ENCODE measurements at places on chromosomes 4 and X. TPM values are rescaled to one million over a fixed set of nuclear protein-coding genes. Genes with fewer than 3 reads are reported as not detected.
A peak's percentile ranks its signal among the peaks of the same experiment; 100 is the strongest.

GRCh38 chr4:8428288-8429097 is 12.0 kb downstream of the ACOX3 start:
- H3K36me3 ChIP-seq, result no peaks in the 10 kb centered on the region
- peak overlapping the region; percentile 92 for H3K27ac ChIP-seq
- H3K4me3 ChIP-seq, result peak overlapping the region; percentile 97
- H3K4me1 ChIP-seq, result peaks cover 18% of the 10 kb centered on the region

DNA sequence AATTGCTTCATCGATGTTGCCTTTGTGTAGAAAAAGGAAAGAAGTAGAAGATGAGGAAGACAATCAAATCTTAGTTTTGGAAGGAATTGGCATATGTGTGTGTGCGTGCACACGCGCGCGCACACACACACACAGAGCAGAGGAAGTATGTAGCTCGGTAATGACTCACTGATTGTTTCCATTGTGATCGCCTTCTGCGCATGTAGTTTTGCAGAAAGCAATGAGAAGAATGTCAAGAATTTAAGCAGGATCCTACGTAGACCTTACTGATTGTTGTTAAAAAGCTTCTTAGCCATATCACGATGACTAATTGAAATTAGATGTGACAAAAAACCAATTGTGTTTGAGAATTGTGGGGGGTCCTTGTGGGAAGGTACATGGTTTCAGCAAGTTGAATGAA is 12.8 kb upstream of the LIMCH1 start:
- no peak overlapping the region for H3K27ac ChIP-seq
- no peaks in the 10 kb centered on the region for H3K27me3 ChIP-seq
- H3K4me3 ChIP-seq, result no peak overlapping the region
- DNase-seq, result no peak

DNA sequence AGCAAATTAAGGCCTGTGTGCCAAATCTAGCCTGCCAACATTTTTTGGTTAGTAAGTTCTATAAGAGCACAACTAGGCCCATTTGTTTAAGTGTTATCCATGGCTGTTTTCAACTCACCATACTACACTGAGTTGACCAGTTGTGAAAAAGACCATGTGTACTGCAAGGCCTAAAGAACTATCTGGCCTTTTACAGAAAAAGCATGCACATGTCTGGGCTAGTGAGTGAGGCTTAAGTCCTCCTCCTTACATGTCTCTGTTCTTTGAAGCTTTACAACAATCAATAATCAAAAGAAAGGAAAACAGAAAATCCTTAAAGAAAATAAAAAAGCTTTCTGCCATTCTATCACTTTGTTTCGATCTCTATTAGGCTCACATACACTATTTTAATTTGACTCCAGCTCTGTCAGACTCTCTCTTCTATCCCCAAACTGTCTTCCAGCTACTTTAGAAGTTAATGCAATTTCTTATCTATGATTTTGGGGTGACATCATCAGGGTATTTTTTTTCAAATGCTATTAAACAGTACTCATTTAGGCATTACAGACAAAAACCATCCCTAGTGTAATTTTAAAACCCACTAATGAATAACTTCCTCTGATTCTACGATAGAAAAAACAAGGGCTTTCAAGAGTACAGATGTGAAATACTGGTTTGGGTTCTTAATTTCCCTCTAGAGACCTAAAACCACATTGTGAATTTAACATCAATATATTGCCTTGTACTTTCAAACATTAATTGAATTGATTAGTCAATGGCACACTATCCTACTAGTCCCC is 161.8 kb downstream of the MAB21L2 start:
- H3K4me3 ChIP-seq, result no peak overlapping the region
- peaks cover 16% of the 10 kb centered on the region for H3K36me3 ChIP-seq
- H3K27me3 ChIP-seq, result no peaks in the 10 kb centered on the region

Gene GABRE
- total RNA-seq, result not detected

Gene RPGR
- 7.7 TPM for total RNA-seq

Gene SLC25A6
- total RNA-seq, result 302 TPM

Gene ETDB
- total RNA-seq, result not detected

- H3K4me1 ChIP-seq, result peaks cover 2% of the 10 kb centered on the region
- peaks cover 11% of the 10 kb centered on the region for H3K36me3 ChIP-seq
- no peaks in the 10 kb centered on the region for H3K27me3 ChIP-seq
- no peak for DNase-seq
- no peak overlapping the region for H3K27ac ChIP-seq
- no peak overlapping the region for H3K4me3 ChIP-seq
These were observed 48.3 kb downstream of the RAB33B start for GRCh38 chr4:139501927-139502899.

DNA sequence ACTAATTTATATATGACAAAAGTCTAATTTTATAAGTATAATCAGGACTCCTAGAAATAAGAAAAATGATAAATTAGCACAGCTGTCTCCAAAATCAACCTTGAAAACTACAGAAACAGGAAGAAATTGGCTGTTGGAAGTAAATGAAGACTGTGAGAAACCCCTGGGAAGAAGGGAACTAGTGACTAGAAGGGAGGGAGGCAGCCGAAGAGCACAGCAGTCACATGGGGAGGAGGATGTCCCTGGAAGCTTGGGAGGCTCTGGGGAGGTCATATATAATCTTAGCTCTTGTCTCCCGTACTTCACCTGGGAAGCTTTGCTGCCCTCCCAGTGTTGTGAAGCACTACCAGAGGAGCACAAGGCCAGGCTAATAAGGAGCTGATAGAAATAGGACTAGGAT is 8.9 kb upstream of the TMA16 start:
- no peak overlapping the region for H3K27ac ChIP-seq
- no peak overlapping the region for H3K4me3 ChIP-seq
- DNase-seq, result no peak
- no peaks in the 10 kb centered on the region for H3K36me3 ChIP-seq
- H3K27me3 ChIP-seq, result peaks cover 32% of the 10 kb centered on the region

DNA sequence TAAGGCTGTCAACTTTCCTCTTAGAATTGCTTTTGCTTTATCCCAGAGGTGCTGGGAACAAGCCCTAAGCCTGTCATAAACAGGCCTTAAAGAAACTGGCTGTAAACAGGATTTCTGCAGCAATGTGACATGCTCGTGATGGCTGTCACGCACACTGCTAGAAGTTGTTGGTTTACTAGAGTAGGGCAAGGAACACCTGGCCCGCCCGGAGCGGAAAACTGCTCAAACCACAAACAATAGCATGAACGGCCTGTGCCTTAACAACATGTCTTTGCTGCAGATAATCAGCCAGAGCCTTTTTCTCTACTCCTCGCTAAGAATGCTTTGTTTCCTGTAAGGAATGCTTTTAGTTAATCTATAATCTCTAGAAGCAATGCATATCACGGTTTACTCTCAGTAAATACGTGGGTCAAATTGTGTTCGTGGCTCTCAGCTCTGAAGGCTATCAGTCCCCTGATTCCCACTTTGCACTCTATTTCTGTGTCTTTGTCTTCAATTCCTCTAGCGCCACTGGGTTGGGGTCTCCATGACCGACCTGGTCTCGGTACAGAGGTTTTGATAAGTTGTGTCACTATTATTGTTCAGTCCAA is 318.3 kb downstream of the GLUD2 start:
- H3K27me3 ChIP-seq, result no peaks in the 10 kb centered on the region
- no peaks in the 10 kb centered on the region for H3K4me1 ChIP-seq
- DNase-seq, result no peak
- no peak overlapping the region for H3K27ac ChIP-seq
- no peak overlapping the region for H3K4me3 ChIP-seq
- H3K36me3 ChIP-seq, result no peaks in the 10 kb centered on the region

- H3K27me3 ChIP-seq, result peaks cover 17% of the 10 kb centered on the region
- H3K36me3 ChIP-seq, result no peaks in the 10 kb centered on the region
- H3K27ac ChIP-seq, result no peak overlapping the region
These were observed 62.2 kb downstream of the STOX2 start for GRCh38 chr4:183967266-183967665.

GRCh38 chr4:87409420-87409939 is 12.9 kb upstream of the NUDT9 start:
- peaks cover 22% of the 10 kb centered on the region for H3K27me3 ChIP-seq
- no peak overlapping the region for H3K27ac ChIP-seq
- H3K36me3 ChIP-seq, result no peaks in the 10 kb centered on the region
- peaks cover 11% of the 10 kb centered on the region for H3K4me1 ChIP-seq

- H3K27ac ChIP-seq, result no peak overlapping the region
- no peaks in the 10 kb centered on the region for H3K27me3 ChIP-seq
- H3K36me3 ChIP-seq, result no peaks in the 10 kb centered on the region
- no peak overlapping the region for H3K4me3 ChIP-seq
These were observed 262.1 kb upstream of the CXXC4 start for GRCh38 chr4:104756837-104757236.

GRCh38 chr4:147985376-147985775 is 253.5 kb downstream of the ARHGAP10 start:
- H3K27ac ChIP-seq, result no peak overlapping the region
- peaks cover 10% of the 10 kb centered on the region for H3K4me1 ChIP-seq
- H3K27me3 ChIP-seq, result peaks cover 1% of the 10 kb centered on the region

Gene FAM50A
- 85.9 TPM for total RNA-seq

Gene VEGFC
- total RNA-seq, result not detected

DNA sequence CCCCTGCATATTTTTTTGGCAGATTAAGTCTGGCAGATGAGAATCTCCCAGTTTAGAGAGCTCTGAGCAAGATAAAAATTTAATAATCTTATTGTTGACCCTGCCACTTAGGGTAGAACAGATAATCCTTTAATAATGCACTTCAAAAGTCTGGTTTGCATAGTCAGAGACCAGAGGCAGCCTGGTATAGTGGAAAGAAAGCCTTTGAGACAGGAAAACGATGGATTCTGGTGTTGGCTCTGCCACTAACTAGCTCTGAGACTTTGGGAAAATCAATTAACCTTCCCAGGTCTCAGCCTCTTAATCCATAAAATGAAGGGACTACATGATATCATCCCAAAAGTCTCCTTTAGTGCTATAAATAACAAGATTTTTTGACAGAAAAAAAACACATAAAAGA is 824.5 kb downstream of the STIM2 start:
- no peak overlapping the region for H3K4me3 ChIP-seq
- DNase-seq, result no peak
- no peaks in the 10 kb centered on the region for H3K27me3 ChIP-seq

DNA sequence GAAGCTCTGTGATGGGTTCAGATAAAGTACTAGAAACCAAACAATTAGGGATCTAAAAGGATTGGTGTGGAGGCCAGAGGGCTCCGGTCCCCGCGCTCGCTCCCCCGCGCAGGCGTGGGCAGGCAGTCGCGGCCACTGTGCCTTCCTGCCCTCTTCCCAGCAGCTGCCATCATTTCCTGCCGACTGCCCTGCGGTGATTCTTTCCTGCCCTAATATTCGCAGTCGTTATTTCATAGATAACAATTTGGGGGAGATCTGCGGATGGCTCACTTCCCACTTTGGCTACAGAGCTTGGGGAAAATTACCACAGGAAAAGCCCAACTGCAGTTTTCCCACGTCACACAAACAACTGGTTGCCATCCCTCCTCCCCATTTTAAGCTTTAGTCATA is 2.2 kb downstream of the GRIA2 start:
- H3K27me3 ChIP-seq, result peaks cover 22% of the 10 kb centered on the region
- H3K4me3 ChIP-seq, result no peak overlapping the region
- DNase-seq, result no peak
- H3K36me3 ChIP-seq, result no peaks in the 10 kb centered on the region
- H3K4me1 ChIP-seq, result no peaks in the 10 kb centered on the region

DNA sequence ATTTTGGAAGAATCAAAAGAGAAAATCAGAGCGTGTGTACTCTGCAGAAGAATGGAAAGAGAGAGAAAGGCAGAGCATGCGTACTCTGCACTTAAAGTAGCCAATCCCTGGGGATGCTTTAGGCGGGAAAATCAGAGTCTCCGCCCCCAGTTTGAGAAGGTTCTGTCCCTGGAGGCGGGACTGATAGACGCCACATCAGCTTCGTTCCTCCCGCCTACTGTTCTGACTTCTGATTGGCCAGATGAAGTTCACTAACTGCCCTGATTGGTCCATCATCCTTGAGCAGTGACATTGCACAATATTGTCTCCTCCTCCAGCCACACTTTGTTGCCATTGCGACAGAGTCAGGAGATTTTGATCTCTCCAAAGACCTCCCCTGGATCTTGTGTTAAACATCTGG is 23.8 kb downstream of the SSX1 start:
- H3K4me1 ChIP-seq, result no peaks in the 10 kb centered on the region
- DNase-seq, result no peak
- no peaks in the 10 kb centered on the region for H3K36me3 ChIP-seq
- no peak overlapping the region for H3K27ac ChIP-seq
- no peak overlapping the region for H3K4me3 ChIP-seq

Gene ZNF330
- total RNA-seq, result 64.6 TPM

- H3K36me3 ChIP-seq, result no peaks in the 10 kb centered on the region
- DNase-seq, result no peak
- no peaks in the 10 kb centered on the region for H3K4me1 ChIP-seq
- no peaks in the 10 kb centered on the region for H3K27me3 ChIP-seq
- no peak overlapping the region for H3K27ac ChIP-seq
These were observed 106.8 kb downstream of the FAT4 start for GRCh38 chr4:125421547-125421946.

- no peaks in the 10 kb centered on the region for H3K27me3 ChIP-seq
- no peak overlapping the region for H3K4me3 ChIP-seq
- no peak for DNase-seq
- no peaks in the 10 kb centered on the region for H3K4me1 ChIP-seq
- no peaks in the 10 kb centered on the region for H3K36me3 ChIP-seq
- H3K27ac ChIP-seq, result no peak overlapping the region
These were observed 728.1 kb upstream of the MAGEB2 start for GRCh38 chrX:29487214-29487613.

Measured in activated CD4-positive, alpha-beta T cell treated with anti-CD3 and anti-CD28 coated beads, Interleukin-2, amount 10 ng/mL, durations not matched to agents 24 days and 14 days (primary cell).